Eye (tissue), 1 donor: ENCODE measurements at places on chromosomes 3 and 15.
A peak's percentile ranks its signal among the peaks of the same experiment; 100 is the strongest.

DNA sequence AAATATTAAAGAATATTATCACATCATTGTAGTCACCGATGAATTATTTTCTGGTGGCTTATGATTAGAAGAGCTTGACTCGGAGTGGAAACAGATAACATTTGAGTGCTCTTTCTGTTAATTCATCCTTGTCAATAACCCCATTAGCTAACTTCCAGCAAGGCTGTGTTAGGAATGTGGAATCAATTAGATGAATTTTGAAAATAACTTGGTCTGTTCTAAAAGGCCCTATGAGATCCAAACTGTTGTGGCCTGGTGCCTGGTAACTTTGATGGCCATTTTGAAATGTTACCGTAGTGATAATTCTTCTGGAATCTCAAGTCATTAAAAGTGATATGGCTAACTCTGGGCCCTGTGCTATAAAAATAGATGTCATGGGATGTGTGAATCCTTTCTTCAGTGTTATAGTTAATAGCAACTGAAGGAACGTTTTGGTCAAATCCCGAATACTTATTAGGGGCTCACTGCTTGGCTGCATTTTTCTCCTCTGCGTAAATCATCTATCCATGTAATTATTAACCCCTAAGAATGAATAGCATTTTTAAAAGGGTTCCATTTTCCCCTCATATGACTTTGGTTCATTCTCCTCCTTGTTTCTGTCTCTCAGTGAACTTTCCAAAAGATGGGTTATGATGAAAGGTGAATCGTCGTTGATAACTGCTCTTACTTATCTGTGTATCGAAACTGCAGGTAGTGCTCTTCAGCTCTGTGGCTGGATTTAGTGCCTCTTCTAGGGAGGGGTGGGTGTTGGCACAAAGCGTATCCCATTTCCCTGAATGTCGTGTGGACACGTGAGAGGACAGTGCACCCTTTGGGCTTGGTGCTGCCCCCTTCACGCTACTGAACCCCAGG lies 82.7 kb downstream of the IGF1R start:
- DNase-seq: no peak

GRCh38 chr15:63274427-63274826 lies 3.0 kb upstream of the APH1B start:
- no peak for DNase-seq

GRCh38 chr15:38828031-38828532 lies 263.5 kb upstream of the RASGRP1 start:
- DNase-seq: no peak

- peak; percentile 24 for DNase-seq
Measured at GRCh38 chr3:28615971-28616370, 267.3 kb upstream of the AZI2 start.

GRCh38 chr15:51089041-51089440 lies 5.7 kb downstream of the TNFAIP8L3 start:
- no peak for DNase-seq

- no peak for DNase-seq
Measured at GRCh38 chr3:146091397-146091796, 69.6 kb downstream of the PLOD2 start.

DNA sequence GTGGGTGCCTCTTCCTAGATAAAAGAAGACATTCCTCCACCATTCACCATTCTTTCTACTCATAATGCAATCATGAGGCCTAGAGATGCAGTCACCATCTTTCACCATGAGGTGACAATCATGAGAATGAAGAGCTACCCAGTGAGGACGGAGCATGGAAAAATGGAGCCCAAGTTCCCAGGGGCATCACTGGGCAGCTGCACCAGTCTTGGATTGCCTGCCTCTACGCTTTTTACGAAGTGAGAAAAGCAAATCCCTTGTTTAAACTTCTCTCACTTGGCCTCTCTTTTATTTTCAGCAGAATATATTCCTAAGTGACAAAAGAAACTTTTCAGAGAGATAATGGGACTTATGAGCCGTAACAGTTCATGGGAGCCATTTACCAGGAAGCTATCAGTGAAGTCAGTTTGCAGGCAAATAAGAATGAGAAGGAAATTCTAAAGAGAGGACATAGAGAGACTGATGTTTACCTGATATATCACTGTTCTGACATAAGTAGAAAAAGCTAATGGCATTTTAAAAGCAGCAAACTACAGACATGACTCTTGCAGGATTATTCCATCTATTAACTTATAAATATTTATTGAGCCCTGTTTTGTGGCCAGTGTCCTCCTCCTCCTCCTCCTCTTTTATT lies 90.0 kb upstream of the CPNE4 start:
- DNase-seq: no peak

- DNase-seq: no peak
Measured at GRCh38 chr3:8480699-8481098, 20.9 kb upstream of the LMCD1 start.

GRCh38 chr3:169297214-169297613 lies 366.3 kb downstream of the MECOM start:
- no peak for DNase-seq

DNA sequence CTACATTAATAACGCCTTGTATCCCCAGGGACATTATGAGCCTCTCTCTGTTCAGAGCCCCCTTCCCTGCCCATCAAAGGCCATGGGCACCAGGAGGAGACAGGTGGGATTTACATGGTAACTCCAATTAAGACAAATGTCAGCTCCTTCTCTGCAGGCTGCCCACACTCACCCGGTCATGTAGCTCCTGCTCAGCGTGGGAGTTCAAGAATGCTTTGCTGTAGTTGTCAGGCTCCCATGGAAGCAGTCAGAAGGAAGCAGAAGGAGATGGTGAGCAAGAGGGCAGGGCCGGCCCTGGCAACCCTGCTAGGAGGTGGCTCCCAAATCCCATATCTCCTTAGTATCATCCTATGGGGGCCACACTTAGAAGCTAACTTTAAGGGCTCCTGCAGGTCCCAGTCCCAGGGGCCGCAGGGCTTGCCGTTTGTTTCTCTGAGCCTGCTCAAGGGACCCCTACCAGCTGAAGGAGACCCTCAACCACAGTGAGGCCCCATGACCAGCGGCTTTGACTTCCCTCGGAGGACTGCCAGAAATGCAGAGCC lies 218.4 kb upstream of the TLE3 start:
- DNase-seq: peak; percentile 47

DNA sequence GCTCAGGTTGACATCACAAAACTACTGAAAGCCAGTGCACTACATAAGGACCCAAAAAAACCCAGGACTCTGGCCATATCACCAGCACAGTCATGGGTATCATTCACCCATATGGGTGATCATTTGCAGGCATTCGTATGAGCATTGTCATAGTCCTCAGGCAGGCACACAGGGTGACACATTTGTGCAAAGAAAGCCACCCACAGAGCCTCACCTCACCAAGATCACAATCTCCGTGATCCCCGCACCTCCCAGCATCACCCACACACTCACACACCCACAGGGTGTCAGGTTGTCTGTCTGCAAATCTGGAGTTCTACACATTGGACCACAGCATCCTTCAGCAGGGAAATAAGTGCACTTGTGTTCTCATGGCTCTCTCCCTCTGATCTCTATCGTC lies 166.0 kb upstream of the LPP start:
- no peak for DNase-seq

DNA sequence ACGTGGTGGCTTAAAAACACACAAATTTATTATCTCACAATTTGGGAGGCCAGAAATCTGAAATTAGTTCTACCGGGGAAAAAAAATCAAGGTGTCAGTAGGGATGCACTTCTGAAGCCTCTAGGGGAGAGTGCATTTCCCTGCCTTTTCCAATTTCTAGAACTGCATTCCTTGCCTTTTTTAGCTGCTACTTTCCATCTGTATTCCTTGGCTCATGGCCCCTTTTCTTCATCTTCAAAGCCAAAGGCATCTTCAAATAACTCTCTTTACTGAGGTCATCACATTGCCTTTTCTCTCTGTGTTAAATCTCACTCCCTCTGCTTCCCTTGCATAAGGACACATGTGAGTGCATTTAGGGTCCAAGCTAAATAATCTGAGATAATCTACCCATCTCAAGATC lies 69.5 kb upstream of the NEO1 start:
- no peak for DNase-seq

DNA sequence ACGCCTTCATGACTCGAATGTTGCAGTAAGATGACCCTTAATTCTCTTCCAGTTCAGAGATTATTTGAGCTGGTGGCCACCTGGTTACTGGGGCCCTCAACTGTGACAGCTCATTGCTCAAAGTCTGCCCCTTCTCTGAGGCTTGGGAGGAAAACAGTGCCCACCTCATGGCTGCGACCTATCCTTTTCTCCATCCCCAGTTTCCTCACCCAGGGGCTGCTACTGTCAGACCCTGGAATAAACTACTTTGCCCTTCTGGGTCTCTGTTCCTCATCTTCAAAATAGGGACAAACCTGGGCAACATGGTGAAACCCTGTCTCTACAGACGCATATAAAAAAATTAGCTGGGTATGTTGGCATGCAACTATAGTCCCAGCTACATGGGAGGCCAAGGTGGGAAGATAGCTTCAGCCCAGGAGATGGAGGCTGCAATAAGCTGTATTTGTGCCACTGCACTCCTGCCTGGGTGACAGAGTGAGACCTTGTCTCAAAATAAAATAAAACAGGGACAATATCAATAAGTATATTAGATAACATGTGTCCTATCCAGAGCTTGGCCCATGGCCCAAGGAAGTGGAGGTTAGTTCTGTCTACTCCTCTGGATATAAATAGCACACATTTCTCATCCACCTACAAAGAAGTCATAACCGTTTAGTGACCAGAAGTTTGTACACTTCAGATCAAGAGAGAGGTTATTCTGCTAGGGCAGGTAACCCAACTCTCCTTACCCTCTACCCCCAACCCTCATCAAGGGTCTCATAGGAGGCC lies 2.2 kb upstream of the RASL12 start:
- no peak for DNase-seq
